ENCODE measurements at places on chromosomes 7 and 10.

DNA sequence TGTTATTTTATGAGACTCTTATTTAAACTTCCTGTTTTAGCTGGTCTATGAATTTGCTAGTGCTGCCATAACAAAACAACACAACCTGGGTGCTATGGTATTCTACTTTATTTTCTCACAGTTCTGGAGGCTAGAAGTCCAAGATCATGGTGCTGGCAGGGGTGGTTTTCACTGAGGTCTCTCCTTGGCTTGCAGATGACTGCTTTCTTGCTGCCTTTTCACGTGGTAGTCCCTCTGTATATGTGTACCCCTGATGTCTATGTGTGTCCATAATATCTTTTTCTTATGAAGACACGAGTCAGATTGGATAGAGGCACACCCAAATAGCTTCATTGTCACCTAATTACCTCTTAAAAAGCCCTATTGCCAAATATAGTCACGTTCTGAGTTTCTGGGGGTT, 270.5 kb downstream of the BMPER start:
- no peak for DNase-seq

DNA sequence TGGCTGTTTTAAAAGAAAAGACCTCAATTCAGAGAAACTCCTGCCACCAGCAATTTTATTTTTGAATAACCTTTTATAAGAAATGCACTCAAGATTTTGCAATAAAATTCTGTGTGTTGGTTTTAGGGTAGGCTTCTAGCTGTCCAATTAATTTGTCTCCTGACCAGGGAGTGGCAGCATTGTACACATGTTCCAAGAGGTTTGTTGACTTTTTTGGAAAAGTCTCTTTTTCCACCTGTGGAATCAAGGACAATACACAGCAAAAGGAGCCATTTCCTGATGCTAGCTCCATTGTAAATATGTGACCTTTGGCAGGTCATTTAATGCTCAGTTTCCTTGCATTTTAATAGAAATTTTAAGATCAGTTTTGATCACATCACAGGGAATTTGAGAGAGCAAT, 1.8 kb downstream of the GIMAP5 start:
- DNase-seq, result no peak

DNA sequence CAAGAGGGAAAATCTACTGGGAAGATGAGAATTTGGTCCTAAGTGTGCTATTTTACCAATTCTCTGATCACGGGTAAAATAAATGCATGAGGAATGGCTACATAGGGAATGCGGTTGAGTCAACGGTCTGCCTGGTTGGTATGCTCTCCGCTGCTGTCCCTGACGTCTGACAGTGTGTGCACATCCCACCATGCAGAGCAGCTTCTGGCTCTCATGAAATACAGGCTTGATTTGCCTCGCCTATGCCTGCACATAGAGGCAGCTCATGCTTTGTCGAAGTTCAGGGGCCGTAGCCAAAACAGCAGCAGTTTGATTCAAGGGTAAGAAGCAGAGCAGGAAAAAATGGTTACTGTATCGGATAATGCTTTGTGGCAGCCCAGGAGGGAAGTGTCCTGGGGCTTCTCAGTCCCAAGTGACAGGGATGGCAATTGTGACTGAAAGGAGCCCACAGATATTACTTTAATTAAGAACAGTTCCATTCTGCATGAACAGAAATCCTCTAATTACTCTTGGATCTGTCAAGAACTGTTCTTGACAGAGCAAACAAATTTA, 268.4 kb upstream of the SLC26A5 start:
- DNase-seq, result no peak

GRCh38 chr7:101581891-101582290, 47.2 kb downstream of the MYL10 start:
- DNase-seq, result no peak

DNA sequence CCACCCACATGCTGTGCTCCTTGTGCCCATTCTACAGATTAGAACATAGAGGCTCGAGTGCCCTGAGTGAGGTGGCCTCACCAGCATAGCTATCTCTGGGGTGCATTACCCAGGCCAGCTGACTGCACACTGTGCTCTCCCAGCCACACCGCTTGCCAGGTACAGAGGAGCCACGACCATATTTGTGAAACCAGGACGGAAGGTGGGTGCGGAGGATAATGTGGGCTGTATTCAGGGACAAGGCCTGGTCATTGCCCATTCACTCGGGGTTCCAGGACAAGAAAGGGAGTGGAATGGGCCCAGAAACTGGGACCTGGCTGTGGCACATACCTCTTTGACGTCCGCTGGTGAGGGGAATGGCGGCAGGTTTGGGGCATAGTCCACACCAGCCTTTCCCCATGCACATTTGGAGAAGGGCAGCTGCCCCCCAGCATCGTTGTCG, 236.0 kb downstream of the TNS3 start:
- DNase-seq, result no peak

DNA sequence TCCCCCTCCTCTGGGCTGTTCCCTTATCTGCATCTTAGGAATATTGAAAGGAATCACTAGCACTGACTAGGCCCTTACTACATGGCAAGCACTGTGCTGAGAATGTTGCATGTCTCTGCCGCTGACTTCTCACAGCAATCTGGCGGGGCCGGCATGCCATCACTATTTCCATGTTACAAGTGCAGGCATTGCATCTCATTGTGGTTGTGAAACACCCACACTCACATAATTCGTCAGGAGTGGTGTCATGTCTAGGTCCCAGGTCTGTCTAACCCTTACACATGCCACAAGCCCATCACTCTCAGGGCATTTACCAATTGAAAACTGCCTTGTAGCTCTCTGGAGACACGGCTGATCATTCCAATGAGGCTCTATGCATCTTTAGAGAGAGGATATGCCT, 8.5 kb upstream of the IL2RA start:
- DNase-seq, result no peak

Data from amygdala (tissue), 56 donors.